ENCODE measurements at places on chromosomes 13 and 19.
A peak's percentile ranks its signal among the peaks of the same experiment; 100 is the strongest.

- DNase-seq: peak; percentile 77
Observed at GRCh38 chr19:12965017-12965811, 4.2 kb upstream of the DAND5 start.

DNA sequence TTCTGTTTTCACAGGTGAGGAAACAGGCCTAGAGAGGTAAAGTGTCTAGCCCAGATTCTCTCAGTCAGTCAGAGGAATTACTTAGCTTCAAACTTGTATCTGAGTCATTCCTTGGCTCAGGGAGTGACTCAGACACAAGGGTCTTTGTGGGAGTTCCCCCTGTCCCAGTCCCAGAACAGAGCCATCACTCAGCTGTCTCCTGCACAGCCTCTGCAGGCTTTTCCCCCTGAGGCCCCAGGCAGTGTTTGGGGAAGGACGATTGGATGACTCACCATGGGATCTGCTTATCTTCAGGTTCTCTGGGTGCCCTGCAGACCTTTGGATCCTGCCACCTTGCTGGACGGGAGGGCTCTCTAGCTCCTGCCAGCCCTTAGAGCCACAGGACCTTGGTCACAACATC is 13.2 kb downstream of the ZNF793 start:
- DNase-seq: no peak

DNA sequence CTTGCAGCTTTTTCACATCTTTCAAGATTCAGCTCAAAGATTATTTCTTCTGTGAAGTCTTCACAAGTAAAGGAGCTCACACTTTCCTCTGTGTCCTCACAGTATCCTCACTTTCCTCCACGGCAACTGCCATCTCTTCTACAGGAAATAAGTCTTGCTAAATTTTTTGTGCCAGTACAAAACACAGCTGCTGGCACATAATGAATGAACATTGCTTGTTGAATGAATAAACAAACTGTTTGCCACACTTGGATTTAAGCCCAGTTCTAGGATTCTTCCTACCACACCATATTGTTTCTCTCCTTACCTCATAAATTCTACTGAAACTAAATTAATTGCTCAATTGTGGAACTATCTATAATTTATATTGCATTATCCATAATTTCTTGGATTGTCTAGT is 59.5 kb downstream of the RAP2A start:
- no peak for DNase-seq

DNA sequence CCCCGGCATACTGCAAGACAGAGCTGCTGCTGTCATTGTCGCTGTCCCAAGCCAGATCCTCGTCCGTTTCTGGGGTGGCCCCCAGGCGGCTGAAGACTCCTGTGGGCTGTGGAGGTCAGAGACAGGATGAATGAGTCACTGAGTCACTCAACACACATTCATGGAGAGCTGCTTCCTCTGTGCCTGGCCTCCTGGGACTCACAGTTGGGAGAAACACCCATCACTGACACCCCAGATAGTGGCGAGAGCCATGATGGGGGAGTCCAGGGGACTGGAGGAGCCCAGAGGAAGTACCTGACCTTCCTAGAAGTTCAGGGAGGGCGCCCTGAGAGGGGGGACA is 26.0 kb downstream of the C19orf47 start:
- DNase-seq: no peak

DNA sequence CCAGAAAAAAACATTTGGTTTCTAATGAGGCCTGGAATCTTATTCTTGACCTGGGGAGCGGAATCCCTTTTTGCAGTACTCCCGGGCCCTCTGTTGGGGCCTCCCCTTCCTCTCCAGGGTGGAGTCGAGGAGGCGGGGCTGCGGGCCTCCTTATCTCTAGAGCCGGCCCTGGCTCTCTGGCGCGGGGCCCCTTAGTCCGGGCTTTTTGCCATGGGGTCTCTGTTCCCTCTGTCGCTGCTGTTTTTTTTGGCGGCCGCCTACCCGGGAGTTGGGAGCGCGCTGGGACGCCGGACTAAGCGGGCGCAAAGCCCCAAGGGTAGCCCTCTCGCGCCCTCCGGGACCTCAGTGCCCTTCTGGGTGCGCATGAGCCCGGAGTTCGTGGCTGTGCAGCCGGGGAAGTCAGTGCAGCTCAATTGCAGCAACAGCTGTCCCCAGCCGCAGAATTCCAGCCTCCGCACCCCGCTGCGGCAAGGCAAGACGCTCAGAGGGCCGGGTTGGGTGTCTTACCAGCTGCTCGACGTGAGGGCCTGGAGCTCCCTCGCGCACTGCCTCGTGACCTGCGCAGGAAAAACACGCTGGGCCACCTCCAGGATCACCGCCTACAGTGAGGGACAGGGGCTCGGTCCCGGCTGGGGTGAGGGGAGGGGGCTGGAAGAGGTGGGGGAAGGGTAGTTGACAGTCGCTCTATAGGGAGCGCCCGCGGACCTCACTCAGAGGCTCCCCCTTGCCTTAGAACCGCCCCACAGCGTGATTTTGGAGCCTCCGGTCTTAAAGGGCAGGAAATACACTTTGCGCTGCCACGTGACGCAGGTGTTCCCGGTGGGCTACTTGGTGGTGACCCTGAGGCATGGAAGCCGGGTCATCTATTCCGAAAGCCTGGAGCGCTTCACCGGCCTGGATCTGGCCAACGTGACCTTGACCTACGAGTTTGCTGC is at the start of gene ICAM4:
ICAM4 (plus strand) TSS at position 153 of the 935 bp plus-strand sequence; CDS start at position 211, 58 bp downstream.
- DNase-seq: no peak

- no peak for DNase-seq
Observed at GRCh38 chr19:18321734-18322102, 1.2 kb downstream of the LSM4 start.

DNA sequence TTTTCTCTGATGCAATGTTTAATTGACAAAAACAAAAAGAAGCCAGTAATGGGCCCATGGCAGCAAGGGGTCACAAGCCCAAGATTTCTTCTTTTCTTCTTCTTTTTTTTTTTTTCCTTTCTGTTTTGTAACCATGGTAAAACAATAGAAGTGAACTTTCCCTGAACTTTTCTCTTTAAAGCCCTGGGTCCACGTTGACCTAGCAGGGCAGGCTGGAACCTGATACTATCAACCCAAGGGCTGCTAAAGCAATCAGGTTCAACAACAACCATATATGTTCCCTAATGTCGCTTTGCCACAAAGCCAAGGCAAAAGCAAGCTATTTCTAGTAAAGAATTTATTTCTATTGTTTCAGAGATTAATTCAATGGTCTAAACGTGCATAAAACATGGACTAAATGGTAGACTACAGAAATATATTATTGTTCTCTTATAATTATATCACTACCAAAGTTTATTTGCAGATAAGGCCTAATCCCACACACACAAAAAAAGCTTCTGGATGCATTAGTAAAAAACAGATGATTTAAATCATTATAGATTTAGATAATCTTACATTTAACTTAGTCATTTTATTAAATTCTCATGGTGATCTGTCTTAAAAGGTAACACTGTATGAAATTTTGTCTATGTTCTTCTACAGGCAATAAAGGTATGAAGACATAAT is 153.9 kb downstream of the DACH1 start:
- DNase-seq: no peak

DNA sequence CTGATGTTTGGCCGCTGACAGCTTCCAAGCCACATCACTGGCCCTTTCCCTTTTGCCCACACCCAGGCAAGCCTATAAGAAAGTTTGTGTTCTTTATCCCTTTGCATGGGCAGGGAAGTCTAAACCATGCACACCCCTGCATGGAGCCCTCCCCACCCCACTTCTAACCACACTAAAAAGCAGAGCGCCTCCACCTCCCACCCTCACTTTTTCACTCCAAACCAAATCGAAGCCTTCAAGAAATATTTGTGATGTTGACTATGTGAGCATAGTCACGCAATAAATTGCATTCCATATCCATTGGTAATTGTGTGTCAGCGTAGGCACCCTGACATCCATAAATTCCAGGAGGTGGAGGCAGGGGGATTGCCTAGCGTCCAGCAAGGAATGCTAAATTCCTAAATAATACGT is 104.4 kb upstream of the LSM14A start:
- DNase-seq: no peak

GRCh38 chr13:59700281-59700680 is 463.4 kb downstream of the DIAPH3 start:
- no peak for DNase-seq

- no peak for DNase-seq
Observed at GRCh38 chr13:100580045-100580444, 8.5 kb downstream of the GGACT start.

- DNase-seq: no peak
Observed at GRCh38 chr19:23071147-23071511, 45.7 kb upstream of the ZNF730 start.

- no peak for DNase-seq
Observed at GRCh38 chr13:71634182-71634581, 232.8 kb downstream of the DACH1 start.

All from activated T-cell treated with anti-CD3 and anti-CD28 coated beads for 1 hour (primary cell).